ENCODE measurements at places on chromosomes 2 and 18.
A peak's percentile ranks its signal among the peaks of the same experiment; 100 is the strongest.

DNA sequence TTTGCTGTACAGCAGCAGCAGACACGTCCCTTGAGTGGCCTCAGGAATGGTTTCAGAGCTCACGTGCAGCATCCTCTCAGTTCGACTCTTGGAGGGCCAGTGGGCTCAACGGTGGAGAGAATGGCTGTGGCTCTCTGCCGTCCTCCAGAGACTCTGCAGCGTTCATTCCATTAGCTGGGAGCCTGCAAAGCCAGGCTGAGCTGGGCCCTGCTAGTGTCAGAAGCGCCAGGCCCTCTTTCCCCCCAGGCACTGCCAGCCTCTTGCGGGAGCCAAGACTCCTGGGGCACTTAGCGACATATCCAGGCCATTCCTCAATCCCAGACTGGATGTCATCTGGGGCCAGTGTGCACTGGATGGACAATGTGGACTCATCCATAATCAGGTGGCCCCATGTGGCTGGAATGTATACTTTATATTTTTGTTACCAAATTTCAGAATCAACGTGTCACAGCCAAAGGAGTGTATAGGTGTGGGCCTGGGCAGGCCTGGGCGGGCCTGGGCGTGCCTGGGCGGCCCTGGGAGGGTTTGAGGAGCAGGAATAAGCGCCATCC is 125.1 kb upstream of the EPAS1 start:
- no peak for DNase-seq

GRCh38 chr2:9401646-9402371 is 21.5 kb downstream of the ITGB1BP1 start:
- DNase-seq = no peak

DNA sequence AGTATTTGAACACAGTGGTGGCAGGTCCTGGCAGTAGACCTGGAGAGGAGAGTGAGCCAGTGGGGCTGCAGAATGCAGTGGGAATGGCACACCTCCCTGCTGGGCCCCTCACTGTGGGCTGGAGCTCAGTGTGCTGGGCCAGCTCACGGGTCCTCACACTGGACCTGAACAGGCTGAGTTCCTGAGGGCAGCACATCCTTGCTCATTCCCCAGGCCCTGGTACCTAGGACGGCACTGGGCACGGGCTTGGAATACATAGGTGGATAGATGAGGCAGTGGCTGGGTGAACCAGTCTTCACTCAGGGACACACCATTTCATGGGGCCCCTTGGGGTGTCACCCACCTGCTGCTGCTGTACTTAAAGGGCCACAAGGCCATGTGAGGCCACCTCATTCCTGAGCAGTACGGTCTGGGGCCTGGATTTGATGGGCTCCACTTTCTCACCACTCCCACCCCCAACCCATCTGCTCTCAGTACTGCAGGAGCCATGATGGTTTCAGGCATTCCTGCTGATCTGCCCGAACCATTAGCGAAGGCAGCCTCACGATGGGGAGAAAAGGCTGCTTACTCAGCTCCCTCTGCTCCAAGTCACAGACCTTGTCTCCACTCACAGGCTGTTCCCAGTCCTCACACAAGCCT is 4.2 kb downstream of the TMEM177 start:
- DNase-seq = no peak

DNA sequence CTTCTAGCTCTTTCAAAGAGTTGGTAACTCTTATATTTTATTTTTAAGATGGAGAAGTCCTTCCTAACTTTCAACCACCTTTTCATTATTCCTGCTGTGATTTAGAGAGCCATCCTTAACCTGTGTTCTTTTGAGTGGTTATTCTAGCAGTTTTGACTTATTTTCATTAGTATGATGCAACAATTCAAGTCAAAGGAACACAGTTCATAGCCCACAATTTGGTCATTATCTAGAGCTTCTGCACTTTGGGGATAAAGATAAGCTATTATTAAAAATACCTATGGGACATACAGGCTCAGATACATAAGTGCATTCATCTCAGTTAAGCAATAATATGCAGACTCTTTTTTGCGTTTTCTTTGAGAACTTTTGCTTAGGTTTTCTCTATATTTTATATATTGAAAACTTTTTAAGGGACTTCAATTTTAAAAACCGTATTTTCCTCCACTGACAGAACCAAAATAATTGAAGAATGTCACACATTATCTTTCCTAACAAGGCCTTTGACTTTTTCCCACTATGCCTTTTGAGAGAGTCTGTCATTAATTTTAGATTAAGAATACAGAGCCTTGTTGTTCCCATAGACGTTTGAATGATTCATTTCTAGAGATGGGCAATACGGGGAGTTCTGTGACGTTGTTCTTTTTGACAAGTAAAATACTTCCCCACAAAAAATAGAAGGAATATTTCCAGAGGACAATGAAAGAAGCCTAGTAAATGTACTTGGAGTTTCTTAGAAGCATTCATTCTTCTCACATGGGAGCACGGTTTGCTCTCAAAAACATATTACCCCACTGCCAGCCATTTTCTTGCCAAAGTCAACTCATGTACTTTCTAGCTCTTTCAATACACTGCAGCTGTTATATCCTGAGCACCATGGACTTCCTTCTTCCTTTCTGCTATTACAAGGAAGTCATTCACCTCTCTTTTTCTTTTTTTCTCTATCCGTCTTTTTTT is 42.9 kb upstream of the RASGRP3 start:
- DNase-seq = no peak

GRCh38 chr18:48886520-48887293 is 64.1 kb downstream of the SMAD7 start:
- DNase-seq = no peak

- DNase-seq = peak; percentile 73
These were observed 26.0 kb upstream of the IL37 start for GRCh38 chr2:112884869-112885505.

- DNase-seq = no peak
These were observed 87.3 kb upstream of the SPHKAP start for GRCh38 chr2:228268756-228269155.

GRCh38 chr2:138059487-138060300 is 95.4 kb downstream of the HNMT start:
- no peak for DNase-seq

DNA sequence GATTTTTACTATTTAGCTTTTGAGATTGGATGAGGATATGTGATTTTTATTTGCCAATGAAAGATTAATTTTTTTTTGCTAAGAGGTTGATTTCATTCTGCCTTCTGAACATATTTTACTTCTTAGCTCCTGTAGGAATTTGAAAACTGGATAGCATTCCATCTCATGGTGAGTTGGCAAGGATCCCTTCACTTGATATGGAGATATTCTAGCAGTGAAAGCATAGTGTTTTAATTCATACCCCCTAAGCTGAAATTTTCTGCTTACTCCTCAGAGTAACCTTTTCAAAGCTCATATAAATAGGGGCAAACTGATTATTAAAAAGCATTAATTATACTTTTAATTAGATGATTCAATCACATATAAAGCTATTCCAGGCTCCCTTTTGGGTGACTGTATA is 61.0 kb upstream of the KCNJ3 start:
- no peak for DNase-seq

DNA sequence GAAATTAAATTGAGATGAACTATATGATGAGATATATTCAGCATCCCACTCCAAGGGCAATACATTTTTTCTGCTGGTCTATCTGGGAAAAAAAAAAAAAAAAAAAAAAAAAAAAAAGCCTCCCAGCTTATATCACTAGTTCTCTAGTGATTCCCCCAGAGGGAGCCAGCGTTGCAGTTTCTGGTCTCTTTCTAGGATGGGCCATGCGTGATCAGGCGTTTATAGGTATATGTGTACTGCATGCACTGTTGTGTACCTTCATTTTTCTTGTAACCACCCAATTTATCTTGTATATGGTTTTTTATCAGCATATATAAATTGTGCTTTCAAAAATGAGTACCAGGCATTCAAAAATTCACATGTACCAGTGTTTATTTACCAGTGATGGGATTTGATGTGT is 35.1 kb downstream of the DCDC2C start:
- DNase-seq = no peak

- no peak for DNase-seq
These were observed 41.9 kb downstream of the SCN9A start for GRCh38 chr2:166333801-166334200.

DNA sequence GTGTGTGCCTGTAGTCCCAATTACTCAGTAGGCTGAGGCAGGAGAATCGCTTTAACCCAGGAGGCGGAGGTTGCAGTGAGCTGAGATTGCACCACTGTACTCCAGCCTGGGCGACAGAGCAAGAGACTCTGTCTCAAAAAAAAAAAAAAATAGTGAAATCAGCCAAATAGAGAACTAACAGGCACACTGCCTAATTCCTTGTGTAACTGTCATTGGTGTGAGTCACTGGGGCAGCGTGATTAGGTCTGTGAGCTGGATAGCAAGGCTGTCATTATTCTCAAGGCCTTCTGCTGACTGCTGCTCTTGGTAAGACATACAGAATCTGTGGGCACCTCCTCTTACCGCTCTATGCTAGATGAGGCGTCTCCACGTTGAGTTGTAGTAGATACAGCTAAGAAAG is 270.3 kb downstream of the NEDD4L start:
- DNase-seq = peak; percentile 70

GRCh38 chr18:12264864-12265263 is 10.7 kb downstream of the CIDEA start:
- no peak for DNase-seq

DNA sequence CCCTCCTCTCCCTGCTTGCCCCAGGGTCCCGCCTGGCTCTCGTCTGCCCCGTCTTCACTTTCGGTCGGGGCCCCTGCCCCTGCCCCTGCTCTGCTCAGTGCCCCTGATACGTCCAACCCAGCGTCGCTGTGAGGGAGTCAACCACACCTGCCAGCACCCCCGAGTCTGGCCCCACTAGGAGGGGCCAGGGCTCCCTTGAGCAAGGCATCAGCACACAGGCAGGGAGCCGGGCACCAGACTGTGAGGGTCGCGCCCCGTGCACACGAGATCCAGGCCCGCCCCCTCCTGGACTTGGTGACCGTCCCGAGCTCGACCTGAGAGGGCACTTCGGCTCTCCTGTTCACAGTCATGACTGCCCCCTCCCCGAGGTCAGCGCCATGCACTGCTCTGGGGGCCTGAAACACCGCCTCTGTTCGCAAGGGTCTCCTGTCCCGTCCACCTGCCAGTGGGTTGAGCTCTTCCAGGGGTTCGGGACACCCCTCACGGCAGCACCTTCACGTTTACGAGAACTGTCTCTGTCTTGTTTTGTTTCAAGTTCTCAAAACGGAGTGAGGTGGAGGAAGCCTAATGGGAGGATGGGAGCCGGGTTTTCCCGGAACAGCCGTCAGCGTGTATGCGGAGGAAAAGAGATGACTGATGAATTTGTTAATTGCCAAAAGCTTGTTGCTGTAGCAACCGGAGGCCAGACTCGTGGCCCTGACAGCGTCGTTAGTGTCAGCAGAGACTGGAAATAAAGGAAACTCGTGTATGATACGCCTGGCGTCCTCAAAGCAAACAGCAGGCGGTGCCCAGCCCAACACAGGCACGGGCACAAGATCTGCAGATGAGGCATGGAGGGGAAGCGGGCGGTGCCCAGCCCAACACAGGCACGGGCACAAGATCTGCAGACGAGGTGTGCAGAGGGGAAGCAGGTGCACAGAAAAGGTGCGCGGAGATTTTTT is 48.2 kb upstream of the KCNG2 start:
- DNase-seq = no peak

GRCh38 chr2:69597105-69597504 is 46.4 kb downstream of the AAK1 start:
- no peak for DNase-seq

DNA sequence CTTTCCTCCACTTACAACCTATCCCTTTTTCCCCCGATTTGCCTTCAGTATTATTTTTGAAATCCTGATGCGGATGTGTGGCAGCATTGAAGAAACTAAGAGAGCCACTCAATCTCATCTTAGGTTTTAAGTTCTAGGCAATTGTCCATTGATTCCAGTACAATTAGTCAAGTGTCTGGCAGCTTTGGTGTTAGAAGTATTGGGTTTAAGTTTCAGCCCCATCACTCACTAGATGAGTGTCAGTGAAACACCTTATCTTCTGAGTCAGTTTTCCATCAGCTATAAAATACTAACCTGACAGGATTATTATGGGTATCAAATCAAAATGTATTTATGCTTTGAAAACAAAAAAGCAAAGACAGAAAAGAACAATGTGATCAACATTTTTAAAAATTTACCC is 16.8 kb upstream of the CUL3 start:
- no peak for DNase-seq

DNA sequence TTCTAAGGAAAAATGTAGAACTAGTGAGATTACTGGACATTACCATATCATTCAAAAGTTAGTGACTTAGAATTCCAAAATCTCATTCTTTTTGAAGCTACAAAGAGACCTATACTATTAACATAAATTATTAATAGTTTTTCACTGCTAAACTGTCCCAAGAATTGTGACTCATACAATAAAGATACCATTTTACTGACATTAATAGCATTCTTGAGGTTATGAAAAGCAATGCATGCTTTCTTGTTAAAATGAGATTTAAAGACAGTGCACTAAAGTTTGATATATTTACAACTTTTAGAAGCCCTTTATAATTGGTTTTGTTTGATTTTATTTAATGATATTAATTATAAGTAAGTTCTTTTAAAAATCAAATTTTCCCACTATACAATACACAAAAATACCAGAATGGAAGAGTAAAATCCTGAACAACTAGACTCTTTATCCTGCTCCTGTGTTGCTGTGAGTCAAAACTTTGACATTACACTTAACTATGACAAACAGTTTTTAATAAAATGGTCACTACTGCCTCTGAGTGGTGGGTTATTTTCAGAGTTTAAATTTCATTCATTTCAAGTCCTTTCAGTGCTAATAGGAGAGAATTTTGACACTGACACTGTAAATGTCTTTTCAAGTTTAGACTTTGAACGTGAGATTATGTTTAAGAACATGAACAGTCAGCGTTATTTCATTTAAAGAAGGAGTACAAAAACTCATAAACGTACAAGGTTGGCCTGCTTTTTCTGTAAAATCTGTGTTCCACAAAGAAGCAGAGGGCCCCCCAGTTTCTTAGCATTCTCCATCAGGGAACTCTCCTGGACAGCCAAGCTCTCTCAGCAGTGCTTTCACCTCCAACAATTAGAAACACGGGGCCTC is 54.5 kb downstream of the FAM124B start:
- DNase-seq = no peak

DNA sequence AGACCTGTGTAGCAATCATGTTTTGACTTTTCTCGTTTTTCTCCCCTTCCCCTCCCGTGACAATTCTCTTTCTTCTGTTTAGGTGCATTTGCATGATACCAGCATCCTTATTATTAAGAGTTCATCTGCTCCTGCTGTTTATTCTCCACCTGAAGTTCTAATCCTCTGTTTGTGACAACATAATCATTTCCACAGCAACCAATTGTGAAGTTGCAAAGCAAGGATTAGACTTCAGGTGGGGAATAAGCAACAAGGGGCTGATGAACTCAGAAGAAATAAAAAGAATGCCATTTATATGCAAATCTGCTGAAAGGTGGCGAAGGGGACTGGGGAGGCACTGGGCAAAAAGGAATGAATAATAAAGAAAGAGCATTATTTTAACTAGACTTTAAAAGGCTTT is 124.8 kb upstream of the LINC00305 start:
- DNase-seq = no peak

GRCh38 chr18:48843162-48843561 is 107.6 kb downstream of the SMAD7 start:
- no peak for DNase-seq

GRCh38 chr2:190912726-190913125 is 32.1 kb downstream of the GLS start:
- DNase-seq = no peak

Data from CD4-positive, alpha-beta T cell treated with Interleukin-1 beta for 1 hour (primary cell).